ENCODE measurements at places on chromosomes 13 and 19. TPM values are rescaled to one million over a fixed set of nuclear protein-coding genes. Genes with fewer than 3 reads are reported as not detected.

- DNase-seq, result no peak
Measured at GRCh38 chr19:5025027-5025426, 56.1 kb downstream of the KDM4B start.

DNA sequence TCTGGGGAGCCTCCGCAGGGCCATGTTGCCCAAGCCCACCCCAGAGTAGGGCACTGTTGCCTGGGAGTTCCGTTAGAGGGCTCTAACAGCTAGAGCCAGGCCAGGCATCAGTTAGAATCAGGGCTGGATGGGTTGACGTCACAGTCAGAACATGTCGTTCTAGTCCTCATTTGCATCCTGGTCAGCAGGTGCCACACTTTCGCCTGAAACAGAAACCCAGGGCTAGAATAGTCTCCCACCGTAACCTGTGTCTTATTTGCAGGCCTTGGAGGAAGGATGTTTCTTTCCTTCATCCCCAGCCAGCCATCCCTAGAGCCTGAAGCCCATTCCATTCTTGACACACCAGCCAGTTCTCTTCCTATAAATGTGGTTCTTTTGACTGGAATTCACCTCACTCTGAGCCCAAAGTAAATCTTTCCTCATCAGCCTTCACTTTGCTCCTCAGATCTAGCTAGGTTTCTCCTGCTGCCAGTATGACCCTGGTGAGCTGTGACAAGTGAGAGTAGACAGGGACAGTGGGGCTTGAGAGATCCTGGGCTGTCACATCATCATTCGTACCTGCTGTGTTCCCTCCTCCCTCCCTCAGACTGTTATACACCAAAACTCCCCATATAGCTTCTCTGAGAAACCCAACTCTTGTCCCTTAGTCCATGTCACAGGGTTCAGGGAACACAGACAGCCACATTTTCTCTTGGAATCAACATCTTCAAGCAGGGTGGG lies 12.2 kb upstream of the CCDC97 start:
- DNase-seq, result peak; percentile 40

- no peak for DNase-seq
Measured at GRCh38 chr13:48818495-48819356, 157.0 kb upstream of the FNDC3A start.

DNA sequence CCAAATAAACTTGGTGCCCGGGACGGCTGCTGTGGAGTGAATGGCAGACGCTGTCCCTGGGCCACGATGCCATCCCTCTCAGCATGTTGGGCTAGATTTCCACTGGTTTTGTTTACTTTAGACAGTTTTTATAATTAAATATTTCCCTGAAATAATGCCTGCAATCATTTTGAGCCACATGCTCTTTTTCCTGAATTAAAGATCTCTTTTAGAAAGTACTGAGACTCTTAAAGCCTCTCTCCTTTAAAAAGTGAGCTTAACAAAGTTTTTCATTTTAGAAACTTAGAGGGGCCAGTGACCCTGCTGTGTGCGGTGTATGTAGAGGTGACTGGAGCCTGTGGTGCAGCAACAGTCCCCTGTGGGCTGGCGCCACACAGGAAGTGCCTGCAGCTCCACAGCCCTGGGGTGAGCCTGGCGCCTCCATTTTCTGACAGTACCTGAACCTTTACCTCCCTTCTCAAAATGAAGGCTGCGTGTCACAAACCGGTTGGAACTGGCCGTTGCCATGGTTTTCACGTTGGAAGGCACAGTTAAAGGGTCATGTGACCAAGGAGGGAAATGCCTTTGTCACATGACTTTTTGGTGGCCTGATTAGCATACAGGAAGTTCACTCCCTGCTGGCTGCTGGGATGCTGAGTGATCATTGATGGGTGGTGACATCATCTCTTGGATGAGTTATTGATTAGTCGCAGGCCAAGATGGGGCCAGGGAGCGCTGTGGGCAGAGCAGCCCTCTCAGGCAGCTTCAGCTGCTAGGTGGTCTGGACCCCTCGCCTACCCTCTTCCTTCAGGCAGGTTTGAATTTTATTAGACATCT lies 26.3 kb downstream of the TSSK6 start:
- DNase-seq, result peak; percentile 69

DNA sequence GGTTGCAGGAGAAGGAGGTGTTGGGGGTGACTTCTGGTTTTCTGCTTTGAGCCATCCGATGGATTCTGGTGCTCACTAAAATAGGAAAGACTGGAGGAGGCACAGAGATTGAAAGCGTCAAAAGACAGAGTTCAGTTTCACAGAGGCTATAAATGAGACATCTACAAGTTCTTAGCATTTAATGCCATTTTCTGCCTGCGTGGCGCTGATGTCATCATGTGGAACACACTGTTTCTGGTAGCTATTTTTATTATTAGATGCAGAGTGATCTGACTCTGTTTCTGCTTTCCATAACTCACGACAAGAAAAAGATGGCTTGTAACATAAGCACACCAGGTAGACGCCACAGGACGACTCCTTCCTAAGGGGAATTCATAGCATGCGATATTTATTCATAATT lies 3.3 kb upstream of the SLC39A3 start:
- no peak for DNase-seq

DNA sequence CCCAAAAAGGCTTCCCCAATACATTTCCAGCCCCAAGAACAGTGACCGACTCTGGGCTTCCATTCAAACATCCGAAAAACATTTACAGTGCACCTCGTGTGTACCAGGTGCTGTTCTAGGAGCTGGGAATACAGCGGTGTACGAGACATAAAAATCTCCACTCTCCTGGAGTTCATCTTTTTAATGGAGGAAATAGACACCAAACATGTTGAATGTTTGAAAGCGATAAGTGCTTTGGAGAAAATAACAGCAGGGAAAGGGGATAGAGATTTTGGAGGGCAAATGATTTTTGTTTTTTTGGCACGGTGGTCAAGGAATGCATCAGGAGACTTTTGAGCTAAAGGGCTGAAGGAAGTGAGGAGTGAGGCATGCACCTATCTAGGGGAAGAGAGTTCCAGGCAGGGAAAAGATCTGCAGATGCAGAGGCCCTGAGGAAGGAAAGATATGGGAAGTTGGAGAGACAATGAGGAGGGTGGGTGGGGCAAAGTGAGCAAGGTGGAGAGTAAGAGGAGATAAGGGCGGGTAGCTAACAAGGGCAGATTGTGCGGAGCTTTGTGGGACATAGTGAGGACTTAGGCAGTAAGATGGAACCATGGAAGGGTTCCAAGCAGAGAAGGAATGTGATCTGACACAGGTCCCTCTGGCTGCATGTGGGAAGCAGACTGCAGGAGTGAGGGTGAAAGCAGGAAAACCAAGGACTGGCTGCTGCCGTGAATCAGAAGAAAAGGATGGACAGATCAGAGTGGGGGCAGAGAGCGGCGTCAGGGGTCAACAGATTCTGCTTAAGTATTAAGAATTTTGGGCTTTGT lies 703 bp upstream of the FBL start:
- no peak for DNase-seq

- peak; percentile 45 for DNase-seq
Measured at GRCh38 chr19:18097217-18097992, at the start of gene MAST3. TSS of gene MAST3 (plus strand) at chr19:18097778. CDS start at chr19:18097793, 15 bp downstream.

DNA sequence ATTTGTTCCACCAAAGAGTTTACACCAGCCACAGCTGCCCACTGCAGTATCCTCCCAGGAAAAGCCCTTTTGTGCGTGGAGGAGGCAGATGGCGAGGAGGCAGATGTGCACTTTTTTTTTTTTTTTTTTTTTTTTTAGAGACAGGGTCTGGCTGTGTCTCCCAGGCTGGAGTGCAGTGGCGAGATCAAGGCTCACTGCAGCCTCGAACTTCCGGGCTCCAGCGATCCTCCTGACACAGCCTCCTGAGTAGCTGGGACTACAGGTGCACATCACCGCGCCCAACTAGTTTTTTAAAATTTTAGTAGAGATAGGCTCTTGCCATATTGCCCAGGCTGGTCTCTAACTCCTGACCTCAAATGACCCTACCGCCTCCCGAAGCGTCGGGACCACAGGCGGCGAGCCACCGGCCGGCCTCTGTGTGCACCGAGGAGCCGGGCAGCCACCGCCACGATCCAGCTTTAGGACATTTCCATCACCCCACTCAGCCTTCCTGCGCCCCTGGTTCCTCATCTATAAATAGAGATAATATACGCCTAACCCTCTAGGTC lies 563 bp upstream of the PDCD5 start:
- no peak for DNase-seq

- DNase-seq, result no peak
Measured at GRCh38 chr13:71634182-71634581, 232.8 kb downstream of the DACH1 start.

DNA sequence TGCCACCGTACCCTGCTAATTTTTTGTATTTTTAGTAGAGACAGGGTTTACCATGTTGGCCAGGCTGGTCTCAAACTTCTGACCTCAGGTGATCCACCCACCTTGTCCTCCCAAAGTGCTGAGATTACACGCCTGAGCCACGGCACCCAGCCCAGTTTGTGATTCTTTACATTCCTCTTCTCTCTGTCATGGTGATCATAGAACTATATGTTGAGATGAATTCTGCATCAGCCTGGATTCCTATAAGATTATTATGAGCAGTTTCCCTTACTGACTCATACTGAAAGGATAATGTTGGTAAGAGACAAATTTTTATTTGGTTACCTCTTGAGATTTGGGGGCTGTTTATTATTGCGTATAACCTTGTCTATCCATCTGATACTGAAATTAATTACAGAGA lies 121.5 kb upstream of the CSNK1A1L start:
- no peak for DNase-seq

- no peak for DNase-seq
Measured at GRCh38 chr13:26216042-26216441, 6.1 kb downstream of the RNF6 start.

DNA sequence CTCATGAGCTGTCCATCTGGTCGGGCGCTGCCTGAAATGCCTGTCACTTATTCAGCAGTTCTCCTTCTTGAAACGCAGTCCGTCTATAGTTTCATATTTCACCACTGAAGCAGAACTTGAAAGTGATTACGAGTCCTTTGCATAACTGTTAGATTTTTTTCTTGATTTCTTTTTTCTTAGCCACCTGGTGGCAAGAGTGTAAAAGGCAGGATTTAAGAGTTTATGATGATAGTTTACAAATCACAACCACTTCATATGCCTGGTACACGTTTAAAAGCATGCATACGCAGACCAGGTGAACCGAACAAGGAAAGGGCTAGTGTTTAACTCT lies 45.8 kb downstream of the GGACT start:
- DNase-seq, result no peak

GRCh38 chr19:16519230-16519687 lies 23.0 kb downstream of the CHERP start:
- DNase-seq, result no peak

DNA sequence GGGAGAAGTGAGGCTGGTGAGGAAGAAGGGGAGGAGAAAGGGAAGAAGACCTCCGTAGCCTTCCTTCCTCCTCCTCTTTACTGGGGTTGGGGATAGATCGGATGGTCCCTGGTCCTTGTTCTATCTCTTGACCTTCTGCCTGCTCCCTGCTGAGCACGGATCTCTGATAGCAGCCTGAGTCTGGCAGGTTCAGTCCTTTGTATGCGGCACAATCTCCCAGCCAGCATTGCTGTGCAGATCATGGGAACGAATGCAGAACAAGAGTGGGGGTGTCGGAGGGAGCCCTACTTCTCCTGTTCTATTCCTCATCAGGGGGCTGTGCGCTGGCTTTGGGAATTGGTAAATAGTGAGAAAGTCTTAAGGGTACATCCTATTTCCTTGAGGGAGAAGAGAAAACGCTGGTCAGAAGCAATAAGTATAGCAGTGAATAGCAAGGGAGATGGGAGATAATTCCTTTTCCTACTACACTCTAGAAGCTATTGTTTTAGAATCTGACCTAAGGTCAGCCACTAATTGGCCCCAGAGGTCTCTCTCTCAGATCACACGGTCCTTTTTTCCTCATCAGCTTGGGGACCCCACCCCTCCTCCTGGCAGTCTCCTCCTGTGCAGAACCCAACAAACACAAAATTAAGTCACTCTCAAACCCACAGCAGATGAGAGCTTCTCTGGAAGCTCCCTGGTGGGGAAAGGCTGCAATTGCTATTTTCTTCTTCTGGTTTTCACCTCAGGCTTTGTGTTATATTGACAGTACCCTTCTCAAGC lies 41.0 kb downstream of the KL start:
- no peak for DNase-seq

DNA sequence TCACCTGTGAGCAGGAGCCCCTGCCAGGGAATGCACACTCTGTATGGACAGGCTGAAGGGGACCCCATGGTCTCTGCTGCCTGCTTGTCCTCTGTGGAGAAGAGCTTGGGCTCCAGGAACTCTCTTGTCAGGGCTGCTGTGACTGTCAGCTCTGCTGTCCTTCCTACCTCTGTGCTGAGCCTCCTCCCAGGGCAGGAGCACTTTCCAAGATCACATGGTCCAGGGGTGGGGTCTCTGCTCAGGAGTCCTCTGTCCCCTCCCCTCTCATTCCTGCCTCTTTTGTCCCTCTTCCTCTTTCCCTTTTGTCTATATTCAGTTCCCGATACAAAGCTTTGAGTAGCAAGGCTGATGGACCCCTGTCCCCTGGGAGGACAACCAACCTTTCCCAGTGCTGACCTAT lies at the start of gene CEACAM7:
CEACAM7 (minus strand) TSS at position 173 of the 400 bp plus-strand sequence; CDS start at position 68, 105 bp downstream.
- DNase-seq, result no peak

- no peak for DNase-seq
Measured at GRCh38 chr13:58994077-58994476, 1169.7 kb downstream of the DIAPH3 start.

GRCh38 chr19:49216071-49216470 lies 58.5 kb downstream of the TRPM4 start:
- DNase-seq, result no peak

GRCh38 chr13:26721251-26722121 lies 39.1 kb downstream of the GPR12 start:
- DNase-seq, result no peak

FBXO17 gene
- 2.0 TPM for total RNA-seq

SLC10A2 gene
- total RNA-seq, result not detected

ALDH16A1 gene
- 9.2 TPM for total RNA-seq

SMIM44 gene
- not detected for total RNA-seq

PIK3R2 gene
- total RNA-seq, result 11.9 TPM

S1PR5 gene
- not detected for total RNA-seq

ZNF541 gene
- not detected for total RNA-seq

SLC1A6 gene
- total RNA-seq, result not detected

Data from gastrocnemius medialis (tissue), 4 donors.